Amygdala (tissue), 56 donors: ENCODE measurements at places on chromosomes 16 and 17.

DNA sequence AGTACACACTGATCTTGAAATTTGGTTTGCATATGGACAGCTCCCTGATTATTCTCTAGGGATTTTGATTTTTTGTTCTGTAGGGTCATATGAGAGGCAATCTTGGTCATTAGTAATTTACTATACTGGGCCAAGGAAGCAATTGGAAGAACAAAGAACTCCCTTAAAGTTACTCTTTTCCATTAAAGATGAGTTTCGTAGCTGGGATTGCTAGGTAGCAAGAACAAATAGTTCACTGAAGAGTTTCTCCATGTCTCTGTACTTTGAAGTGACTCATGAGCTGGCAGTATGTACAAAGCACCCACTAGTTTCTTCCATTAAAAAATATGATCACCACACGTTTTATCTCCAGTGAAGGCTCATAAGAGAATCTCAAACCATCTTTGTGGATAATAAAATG is 6.2 kb upstream of the BCAS3 start:
- no peak for DNase-seq

DNA sequence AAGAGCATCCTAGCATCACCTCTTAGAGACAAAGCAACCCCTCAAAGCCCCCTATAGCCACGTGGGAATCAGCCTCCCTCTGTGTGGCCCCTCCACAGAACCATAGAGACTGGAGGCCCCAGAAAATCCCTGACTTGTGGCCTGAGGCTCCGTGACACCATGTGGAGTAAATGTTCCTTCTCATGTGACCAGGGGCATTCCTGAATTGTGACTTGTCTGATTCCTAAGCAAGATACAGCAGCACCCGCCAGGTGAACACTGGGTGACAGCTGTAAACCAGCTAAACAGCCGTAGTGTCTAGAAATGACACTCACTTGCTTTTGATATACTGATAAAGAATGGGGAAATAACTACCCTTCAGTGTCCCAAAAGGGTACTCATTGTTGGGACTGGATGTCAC is 79.0 kb downstream of the DYNLRB2 start:
- no peak for DNase-seq

- DNase-seq: no peak
Observed at GRCh38 chr16:1989209-1990100, at the start of gene SYNGR3. Gene SYNGR3, plus strand, starts transcription at chr16:1989970. Its CDS starts 133 bp downstream, at chr16:1990103.

DNA sequence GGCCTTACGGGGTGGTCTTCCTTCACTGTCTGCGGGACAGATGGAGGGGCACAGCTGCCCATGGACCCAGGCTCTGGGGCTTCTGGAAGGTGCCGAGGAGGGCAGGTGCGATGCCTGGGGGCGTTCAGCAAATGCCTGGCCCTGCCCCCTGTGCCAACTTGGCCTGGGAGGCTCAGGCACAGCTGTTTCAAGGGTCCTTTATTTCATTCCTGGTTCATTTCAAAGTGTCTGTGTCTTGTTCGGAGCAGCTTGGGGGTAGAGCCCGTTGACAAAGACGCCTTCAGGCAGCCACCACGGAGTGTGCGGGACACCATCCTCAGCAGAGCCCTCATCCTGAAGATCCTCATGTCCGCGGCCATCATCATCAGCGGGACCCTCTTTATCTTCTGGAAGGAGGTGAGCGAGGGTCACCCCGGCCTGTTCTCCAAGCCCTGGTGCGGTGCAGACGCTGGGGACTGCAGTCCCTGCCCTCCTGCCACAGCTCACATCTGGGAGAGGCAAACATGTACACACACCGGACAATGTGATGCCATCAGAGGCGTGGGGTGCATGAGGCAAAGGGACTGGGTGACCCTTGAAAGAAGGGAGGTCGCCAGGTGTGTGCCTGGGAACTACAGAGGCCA is 43.9 kb downstream of the MEAK7 start:
- DNase-seq: no peak

- no peak for DNase-seq
Observed at GRCh38 chr16:60230666-60231065, 1496.5 kb upstream of the GOT2 start.

DNA sequence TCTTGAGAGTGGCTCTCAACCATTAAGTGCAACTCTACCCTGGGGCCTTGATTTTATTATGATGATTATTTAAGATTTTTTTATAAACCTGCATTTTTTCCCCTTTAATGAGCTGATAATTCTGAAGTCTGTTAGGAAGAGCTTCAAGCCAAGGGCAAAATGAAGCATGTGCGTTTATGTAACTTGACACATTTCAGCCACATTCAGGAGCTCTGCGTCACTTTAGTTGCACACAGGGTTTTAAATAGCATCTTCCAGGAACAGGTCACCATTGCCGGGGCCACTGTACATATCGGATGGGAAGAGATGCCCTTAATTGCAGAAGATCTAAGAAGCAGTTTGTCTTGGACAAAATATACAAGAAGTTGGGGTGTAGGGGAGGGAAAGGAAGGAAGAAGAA is 89.6 kb downstream of the BMERB1 start:
- DNase-seq: no peak

DNA sequence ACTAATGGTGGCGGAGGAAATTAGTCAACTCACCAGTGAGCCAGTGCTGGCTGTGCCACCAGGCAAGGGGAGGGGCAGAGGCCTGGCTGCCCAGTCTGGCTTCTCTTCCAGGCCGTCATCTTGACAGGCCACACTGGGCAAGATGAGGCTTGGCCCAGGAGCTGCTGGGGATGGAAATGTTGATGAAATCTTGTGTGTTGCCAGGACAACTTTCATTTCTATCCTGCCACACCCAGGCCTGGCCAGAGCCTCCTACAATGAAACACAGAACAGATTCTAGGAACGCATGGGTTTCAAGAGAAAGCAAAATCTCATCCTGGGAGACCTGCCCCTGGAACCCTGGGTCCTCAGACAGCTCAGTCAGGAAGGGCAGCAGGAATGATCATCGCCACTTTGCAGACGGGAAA is 9.3 kb downstream of the HEXIM2 start:
- DNase-seq: peak; percentile 21

DNA sequence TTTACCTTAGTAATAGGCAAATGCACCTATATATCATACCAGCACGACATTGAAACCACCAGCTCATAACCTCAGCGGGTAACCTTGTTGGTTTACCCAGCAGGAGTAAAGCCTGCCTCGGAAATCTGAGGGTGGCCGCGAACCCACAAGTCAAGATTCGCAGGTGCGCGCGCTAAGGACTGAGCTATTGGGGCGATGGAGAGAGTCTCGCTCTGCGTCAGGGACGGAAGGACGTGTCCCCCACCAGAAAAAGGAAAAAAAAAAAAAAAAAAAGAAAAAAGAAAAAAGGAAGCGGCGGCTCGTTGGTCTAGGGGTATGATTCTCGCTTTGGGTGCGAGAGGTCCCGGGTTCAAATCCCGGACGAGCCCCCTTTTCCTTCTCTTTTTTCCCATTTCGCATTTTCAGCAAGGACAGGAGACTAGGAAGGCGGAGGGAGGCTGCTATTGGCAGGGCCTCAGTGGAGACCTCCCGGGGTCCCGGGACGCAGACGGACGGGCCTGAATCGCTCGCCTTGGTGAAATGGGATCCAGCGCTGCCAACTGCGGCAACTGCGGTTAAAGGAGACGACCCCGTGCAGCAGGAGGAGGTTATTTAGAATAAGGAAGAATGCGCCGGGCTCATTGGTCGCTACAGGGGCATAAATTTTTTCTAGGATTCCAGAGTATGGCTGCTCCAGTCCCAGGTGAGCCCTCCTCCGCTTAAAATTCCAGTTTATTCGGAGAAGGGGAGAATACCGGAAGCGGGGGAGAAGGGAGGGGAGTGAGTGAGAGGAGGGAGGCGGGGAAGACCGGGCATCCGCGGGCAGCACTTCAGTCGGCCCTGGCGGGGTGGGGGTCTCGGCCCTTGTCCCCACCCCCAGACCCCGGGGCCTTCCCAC is at the start of gene OR1F1:
OR1F1 (plus strand) TSS at position 407 of the 877 bp plus-strand sequence.
- no peak for DNase-seq

DNA sequence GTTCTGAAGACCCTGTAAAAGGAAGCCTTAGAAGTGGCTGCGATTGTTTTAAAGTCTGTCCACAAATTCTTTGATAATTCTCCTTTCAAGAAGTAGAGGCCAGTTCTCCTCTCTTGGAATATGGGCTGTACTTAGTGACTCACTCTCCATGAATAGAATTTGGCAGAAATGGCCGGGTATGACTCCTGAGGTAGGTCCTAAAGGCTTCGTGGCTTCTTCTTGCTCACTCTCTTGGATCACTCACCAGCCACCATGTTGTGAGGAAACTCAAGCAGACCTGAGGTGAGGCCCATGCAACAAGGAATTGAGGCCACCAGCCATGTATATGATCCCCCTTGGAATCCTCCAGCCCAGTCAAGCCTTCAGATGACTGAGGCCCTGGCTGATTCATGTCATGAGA is 75.8 kb downstream of the WWOX start:
- DNase-seq: no peak

- DNase-seq: no peak
Observed at GRCh38 chr17:64496348-64496785, 487 bp downstream of the POLG2 start.

- DNase-seq: no peak
Observed at GRCh38 chr16:72277749-72278148, 105.8 kb upstream of the PMFBP1 start.

GRCh38 chr16:68244481-68244902 is 681 bp upstream of the PLA2G15 start:
- no peak for DNase-seq

DNA sequence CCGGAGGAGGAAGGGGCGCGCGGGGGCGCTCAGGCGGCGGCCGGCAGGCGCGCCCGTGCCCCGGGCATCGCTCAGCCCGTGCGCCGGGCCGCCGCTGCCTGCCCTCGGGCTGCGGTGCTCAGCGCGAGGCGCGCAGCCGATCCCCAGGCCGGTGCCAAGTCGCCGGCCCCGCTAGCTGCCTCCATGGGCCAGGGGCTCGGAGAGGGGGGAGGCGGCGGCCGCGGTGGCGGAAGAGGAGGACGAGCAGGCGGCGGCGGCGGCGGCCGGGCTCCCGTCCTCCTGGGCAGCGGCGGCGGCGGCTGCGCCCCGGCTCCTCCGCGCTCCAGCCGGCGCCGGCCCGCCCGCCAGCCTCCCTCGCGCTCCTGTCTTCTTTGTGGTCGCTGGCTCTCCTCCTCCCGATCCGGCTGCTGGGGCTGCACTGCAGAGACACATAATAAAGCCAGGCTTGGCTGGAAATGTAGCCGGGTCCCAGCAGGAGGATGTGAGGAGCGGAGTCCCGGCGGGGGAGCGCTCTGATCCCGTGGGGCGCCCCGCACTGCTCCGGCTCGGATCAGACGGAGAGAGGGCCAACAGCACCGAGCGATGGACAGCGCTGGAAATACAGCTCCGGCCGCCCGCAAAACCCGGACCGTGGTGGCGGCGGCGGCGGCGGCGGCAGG is 889 bp upstream of the ZNF423 start:
- peak; percentile 42 for DNase-seq

DNA sequence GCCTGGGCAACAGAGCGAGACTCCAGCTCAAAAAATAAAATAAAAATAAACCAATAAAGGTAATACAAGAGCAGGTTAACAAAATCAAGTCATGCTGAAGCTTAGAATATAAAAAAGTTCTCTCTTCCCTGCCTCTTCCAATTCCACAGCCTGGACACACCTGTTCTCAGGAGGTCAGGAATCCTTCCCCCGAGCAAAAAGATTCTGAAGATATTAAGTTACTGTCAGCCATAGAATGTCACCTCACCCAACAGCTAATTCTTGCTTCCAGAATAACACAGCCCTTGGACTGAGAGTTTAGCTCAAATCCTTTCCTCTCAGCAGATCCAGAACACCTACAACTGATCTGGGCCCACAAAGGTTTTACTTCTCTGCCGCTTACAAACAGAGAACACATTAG is 27.1 kb downstream of the SLC39A11 start:
- no peak for DNase-seq

GRCh38 chr17:74215342-74215727 is 2.0 kb downstream of the TTYH2 start:
- peak; percentile 50 for DNase-seq

GRCh38 chr17:80365001-80365965 is 49.7 kb upstream of the ENDOV start:
- no peak for DNase-seq
